ENCODE measurements at places on chromosomes 1 and 21. TPM values are rescaled to one million over a fixed set of nuclear protein-coding genes. Genes with fewer than 3 reads are reported as not detected.

GRCh38 chr1:12549460-12550349 lies 68.3 kb downstream of the DHRS3 start:
- DNase-seq, result peak; percentile 92

- no peak for DNase-seq
Measured at GRCh38 chr21:17428484-17428869, 84.4 kb upstream of the CXADR start.

GRCh38 chr1:92901699-92902405 lies 59.4 kb downstream of the DIPK1A start:
- no peak for DNase-seq

DNA sequence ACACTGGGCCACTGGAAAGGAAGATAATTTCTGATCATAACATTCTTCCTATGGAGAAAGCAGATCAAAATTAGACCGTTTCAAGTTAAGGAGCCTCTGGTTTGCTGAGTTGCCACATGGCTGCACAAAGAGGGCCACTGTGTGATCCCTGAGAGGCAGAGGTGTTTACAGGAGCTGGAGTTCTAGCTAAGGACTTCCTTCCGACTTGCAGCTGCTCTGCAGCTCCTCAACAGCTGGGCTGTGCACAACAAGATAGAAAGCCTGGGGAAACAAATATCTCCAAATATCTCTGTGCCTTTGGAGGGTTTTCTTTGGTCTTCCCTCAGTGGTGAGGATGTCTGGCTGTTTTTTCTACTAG lies 26.8 kb downstream of the GADD45A start:
- no peak for DNase-seq

Gene ROR1
- 27.3 TPM for total RNA-seq

Gene OPN3
- total RNA-seq, result 12.8 TPM

Gene NPL
- total RNA-seq, result 9.7 TPM

All from sigmoid colon (tissue), 7 donors.